ENCODE measurements at places on chromosomes 3 and 15. TPM values are rescaled to one million over a fixed set of nuclear protein-coding genes. Genes with fewer than 3 reads are reported as not detected.
A peak's percentile ranks its signal among the peaks of the same experiment; 100 is the strongest.

PAQR5 gene
- 0.85 TPM for total RNA-seq

- DNase-seq: peak; percentile 50
Measured at GRCh38 chr3:126245811-126246727, 65.7 kb upstream of the ALDH1L1 start.

- no peak for DNase-seq
Measured at GRCh38 chr15:71301958-71302621, 186.8 kb downstream of the THSD4 start.

DNA sequence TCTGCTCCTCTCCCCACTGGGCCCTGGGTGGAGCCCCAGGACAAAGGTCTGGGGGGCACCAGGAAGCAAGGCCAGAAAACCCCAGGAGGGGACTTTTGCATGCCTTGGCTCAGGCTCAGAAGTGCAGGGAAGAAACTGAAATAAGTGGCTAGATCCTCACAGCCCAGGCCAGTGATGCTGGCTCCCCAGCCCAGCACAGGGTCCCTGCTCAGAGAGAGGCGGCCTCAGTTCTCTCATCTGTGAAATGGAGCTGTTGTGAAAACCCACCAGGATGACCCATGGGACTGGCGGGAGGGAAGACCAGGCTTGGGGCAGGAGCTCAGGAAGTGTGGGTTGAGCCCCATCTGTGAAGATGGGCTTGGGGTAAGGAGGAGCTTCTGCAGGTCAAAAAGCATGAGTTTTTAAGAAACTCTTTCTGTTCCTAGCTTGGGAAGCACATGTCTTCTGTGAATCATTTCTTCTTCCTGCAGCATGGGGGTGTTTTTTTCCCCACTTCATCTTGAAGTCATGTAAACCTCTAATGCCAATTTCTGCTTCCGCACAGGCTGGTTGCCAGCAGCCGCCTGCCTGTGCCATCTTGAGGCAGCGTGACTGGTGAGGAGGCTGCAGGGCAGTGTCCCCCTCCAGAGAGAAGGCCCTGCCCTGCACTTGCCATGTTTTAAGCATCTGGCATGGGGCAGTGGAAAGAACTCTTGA, 118.6 kb downstream of the SMAD6 start:
- DNase-seq: no peak

DNA sequence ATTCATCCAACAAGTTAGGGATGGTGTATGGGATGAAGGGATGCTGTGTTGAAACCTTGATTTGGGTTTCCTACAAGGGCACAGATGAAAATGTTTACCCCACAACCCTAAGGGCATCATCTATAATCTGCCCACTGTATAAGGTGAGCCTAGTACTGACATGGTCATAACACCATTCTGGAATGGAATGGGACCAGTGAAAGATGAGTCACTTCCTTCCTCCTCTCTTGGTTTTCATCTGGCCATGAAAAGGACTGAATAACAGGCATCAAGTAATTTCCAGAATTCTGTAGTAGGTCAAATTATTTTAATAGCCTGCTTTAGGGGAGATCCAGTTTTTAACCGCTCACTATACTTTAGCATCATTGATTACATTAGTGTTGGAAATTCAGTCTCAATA, 538.6 kb downstream of the NR2F2 start:
- DNase-seq: no peak
